ENCODE measurements at places on chromosomes 16 and 17.

DNA sequence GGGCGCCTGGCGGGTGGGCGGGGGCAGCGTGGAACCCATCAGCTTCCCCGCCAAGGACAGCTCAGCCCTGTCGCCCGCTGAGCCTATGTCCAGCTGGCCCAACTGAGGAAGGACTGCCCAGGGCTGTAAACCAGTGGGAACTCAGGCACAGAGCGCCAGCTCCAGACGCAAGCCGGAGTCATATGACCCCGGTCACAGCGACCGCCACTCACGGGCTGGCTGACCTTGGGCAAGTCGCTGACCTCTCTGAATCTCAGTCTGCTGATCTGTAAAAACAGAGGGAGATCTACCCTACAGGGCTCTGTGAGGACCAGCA lies 170.0 kb downstream of the C16orf78 start:
- DNase-seq = no peak

DNA sequence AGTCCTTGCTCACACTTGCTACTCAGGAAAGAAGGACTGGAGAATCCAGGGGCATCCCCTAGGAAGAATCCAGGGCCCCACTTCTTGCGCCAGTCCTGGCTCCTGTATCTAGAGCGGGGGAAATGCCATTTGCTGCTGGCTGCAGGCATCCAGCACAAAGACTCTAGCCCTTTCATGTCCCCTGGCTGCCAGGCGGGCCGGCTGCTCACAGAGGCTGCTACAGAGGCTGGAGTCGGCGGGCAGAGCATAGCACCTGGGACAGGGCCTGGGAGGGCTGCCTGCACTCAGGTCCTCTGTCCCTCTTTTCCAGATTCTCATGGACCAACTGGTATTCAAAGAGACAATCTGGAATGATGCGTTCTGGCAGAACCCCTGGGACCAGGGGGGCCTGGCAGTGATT lies 13.8 kb downstream of the SMIM5 start:
- DNase-seq = no peak

GRCh38 chr17:43536236-43536992 lies 9.7 kb downstream of the ETV4 start:
- no peak for DNase-seq

GRCh38 chr16:49528060-49528865 lies 154.7 kb downstream of the C16orf78 start:
- peak; percentile 51 for DNase-seq

DNA sequence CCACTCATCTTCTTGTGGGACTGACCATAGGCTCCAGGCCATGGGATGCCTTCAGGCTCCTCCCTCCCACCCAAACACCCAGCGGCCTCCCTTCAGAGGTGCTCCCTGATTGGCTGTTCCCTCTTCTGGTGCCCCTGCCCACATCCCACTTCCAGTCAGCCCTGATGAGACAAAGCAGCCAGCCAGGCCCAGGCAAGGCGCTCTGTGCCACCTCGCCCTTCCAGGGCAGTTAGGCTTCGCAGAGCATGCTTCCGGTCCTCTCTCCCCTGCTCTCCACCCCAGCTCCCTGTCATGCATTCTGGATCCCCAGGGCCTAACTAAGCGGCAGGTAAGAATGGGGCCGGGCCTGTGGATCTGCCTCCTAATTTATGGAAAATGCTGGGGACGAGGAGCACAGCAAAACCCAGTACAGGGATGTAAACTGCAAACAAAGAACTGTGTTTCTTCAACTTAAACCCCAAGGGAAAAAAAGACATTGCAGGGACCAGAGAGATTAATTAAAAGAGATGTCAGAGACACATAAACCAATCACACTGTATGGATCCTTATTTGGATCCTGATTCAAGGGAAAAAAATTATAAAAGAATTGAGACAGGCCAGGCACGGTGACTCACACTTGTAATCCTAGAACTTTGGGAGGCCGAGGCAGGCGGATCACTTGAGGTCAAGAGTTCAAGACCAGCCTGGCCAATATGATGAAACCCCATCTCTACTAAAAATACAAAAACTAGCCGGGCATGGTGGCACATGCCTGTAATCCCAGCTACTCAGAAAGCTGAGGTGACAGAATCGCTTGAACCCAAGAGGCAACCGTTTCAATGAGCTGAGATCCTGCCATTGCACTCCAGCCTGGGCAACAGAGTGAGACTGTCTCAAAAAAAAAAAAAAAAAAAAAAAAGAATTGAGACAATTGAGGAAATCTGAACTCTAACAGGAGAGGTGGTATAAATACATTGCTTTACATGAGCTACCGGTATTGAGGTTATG lies 26.0 kb downstream of the ZDHHC7 start:
- no peak for DNase-seq

- DNase-seq = peak; percentile 77
Measured at GRCh38 chr17:43846221-43846712, 709 bp upstream of the CD300LG start.

DNA sequence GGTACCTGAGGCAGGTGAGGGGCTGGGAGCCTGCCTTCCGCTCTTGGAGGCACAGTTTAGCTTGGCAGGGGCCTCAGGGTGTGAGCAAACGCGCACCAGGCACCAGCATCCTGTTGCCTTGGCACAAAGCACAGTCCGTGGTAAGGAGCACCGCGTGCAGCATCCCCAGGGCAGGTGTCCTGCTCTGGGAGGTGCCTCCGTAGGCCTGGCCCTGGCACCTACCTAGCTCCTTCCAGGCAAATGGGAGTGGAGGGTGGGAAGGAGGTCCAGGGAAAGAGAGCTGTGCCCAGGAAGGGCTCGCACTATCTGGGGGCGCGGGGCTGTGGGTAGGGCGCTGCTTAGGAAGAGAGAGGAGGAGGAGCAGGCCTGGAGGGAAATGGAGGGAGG lies 3.1 kb upstream of the GSE1 start:
- DNase-seq = no peak

- peak; percentile 71 for DNase-seq
Measured at GRCh38 chr17:77319211-77320043, 178.7 kb downstream of the SEC14L1 start.

DNA sequence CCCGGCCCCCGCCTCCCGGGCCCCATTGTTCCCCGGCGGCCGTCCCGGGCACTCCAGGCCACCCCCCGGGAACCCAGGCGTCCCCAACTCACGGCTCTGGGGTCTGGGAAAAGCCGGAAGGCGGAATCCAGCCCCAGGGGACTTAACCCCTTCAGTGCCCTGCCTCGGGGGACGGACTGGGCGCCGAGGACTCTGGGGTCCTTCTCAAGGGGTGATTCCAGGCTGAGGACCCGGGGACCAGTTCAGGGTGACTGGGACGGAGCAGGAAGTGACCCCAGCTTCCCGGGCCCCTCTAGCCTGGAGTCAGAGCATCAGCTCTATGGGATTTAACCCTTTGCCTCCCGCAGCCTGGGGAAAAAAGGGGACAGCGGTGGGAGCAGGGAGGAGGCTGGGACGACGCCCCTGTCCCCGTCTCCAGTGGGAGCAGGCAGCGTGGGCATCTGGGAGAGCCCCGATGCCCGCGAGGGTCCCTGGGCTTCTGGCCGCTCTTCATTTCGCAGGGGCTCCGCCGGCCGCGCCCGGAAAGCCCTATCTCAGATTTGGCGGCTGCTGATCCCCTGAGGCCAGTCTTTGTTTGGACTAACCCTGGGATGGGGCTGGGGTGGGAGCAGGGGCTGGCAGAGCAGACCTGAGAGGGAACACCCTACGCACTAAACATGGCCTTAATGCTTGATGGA lies at the start of gene ZNF629:
Gene ZNF629 (minus strand): TSS at position 270 of the 677 bp plus-strand sequence. CDS start 2,723 bp downstream, outside the sequence.
- no peak for DNase-seq

GRCh38 chr16:57091200-57091974 lies 996 bp upstream of the CPNE2 start:
- DNase-seq = no peak

GRCh38 chr17:71464241-71464640 lies 656.6 kb upstream of the SOX9 start:
- no peak for DNase-seq

DNA sequence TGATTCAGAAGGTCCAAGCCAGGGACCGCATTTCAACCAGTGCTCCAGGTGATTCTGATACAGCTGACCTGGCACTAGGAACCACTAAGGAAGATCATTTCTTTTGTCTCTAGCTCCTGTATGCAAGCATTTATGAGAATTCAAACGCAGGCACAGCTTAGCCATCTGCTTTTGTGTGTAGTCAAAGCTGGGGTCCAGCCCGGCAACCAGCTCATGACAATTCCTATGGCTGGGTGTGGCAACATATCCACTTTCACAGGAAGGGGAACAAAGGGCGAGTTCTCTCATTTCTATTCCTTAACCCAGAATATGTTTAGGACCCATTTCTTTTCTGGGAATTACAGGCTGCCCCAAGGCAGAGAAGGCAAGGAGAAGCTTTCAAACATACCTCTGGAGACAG lies 27.3 kb upstream of the COG7 start:
- DNase-seq = no peak

- no peak for DNase-seq
Measured at GRCh38 chr16:85571563-85571812, 41.6 kb upstream of the GSE1 start.

GRCh38 chr17:16406742-16407674 lies 8.4 kb upstream of the TRPV2 start:
- DNase-seq = no peak

- no peak for DNase-seq
Measured at GRCh38 chr16:56997264-56997663, 7.9 kb downstream of the NLRC5 start.

All from stimulated activated CD4-positive, alpha-beta T cell treated with anti-CD3 and anti-CD28 coated beads, Interleukin-1b, Interleukin-23, amount 100 ng/mL, for 48 hours (primary cell).